D721Med (cell line): ENCODE measurements at places on chromosomes 3 and 15.
A peak's percentile ranks its signal among the peaks of the same experiment; 100 is the strongest.

GRCh38 chr15:67101911-67102598 is 36.7 kb downstream of the SMAD3 start:
- no peak for DNase-seq

GRCh38 chr15:96366526-96366877 is 36.0 kb downstream of the NR2F2 start:
- no peak for DNase-seq

DNA sequence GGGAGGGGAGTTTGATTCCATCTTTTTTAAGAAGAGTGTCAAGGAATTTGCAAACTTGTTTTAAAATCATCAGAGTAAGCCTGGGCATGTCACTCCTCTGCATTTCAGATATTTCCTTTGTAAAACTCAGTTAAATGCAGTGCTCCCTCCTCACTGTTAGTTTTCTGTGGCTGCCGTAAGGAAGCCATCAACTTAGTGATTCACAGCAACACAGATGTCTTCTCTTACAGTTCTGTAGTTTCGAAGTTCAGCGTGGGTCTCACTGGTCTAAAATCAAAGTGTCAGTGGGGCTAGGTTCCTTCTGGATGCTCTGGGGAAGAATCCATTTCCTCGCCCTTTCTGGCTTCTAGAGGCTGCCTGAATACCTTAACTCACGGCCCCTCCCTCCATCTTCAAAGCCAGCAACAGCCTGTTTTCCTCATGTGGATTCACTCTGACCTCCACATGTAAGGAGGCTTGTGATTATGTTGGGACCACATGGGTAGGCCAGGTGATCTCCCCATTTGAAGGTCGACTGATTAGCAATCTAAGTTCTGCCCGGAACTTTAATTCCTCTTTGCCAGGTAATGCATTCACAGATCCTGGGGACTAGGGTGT is 12.4 kb downstream of the ISG20 start:
- no peak for DNase-seq

DNA sequence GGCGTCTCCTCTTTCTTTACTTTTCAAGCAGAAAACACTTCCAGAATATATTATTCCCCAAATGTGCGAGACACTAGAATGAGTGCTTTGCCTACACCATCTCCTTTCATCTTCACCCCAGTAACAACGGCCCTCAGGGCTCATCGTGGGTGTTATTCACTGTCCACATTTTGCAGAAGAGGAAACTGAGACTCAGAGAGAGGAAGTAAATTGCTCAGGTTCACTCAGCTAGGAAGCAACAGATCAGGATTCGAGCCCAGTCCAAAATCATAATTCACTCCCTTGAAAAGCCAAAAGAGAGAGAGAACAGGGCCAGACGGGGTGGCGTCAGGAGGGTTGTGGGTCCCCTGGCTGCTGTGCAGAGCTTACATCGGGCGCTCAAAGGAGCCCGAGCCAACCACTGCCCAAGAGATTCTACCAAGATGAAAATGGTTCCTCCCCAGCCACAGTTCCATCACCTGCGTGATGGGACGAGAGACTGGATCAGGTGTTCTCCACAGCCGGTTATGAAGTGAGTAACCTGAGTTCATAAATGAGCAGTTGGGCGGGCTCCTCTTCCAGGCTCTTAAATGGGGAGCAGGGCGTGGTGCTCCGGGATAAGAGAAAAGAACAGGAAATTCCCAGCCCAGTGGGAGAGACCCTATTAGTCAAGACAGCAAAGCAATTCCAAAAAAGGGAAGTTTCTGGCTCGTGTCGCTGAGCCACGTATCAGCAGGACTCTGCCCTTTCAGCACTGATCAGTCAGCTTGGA is 48.6 kb upstream of the FLNB start:
- no peak for DNase-seq

DNA sequence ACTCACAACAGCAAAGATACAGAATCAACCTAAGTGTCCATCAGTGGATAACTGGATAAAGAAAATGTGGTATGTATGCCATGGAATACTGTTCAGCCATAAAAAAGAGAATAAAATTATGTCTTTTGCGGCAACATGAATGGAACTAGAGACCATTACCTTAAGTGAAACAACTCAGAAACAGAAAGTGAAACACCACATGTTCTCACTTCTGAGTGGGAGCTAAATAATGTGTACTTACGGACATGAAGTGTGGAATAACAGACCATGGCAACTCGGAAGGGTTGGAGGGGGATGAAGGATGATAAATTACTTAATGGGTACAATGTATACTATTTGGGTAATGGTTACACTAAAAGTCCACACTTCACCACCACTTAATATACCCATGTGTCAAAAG is 600.6 kb downstream of the MAGI1 start:
- DNase-seq = no peak

- DNase-seq = no peak
These were observed 94.2 kb upstream of the ACP3 start for GRCh38 chr3:132222868-132223538.

- no peak for DNase-seq
These were observed 11.3 kb upstream of the KAT2B start for GRCh38 chr3:20028905-20029331.

DNA sequence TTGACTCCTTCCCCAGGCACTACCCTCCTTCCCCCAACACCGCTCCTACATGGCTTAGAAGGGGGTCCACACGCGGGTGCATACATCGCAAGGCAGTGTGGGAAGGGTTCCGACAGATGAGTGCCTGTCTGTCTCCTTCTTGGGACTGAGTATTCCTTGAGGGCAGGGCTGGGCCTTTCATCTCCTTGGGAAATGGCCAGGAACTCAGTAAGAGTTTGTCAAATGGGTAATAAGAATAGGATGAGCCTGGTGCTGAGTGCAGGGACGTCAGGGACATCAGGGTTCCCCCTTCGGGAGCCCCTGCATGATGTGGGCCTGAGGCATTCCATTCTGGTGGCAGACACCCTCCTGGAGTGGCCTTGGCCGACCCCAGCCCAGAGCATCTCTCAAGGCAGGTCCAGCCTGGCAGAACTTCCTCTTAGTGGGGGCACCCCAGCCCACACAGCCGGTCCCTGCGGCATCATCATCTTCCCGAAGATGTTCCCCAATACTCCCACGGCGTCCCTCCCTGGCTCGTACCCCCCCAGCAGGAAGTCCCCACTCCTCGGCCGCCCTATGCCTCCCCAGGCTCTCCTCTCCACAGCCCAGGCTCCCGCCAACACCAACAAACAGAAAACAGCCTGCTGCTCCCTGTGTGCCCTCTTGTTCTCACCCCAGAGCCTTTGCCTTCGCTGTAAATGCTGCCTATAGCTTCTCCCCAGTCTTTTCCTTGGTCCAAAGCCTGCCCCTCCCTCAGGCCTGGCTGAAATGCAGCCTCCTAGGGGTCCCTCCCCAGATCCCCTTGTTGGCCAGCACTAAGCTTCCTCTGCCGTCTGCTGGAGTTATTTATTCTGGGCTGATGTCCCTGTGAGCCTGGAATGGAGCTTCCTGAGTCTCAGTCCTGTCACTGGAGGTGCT is 67.5 kb upstream of the LCTL start:
- no peak for DNase-seq

DNA sequence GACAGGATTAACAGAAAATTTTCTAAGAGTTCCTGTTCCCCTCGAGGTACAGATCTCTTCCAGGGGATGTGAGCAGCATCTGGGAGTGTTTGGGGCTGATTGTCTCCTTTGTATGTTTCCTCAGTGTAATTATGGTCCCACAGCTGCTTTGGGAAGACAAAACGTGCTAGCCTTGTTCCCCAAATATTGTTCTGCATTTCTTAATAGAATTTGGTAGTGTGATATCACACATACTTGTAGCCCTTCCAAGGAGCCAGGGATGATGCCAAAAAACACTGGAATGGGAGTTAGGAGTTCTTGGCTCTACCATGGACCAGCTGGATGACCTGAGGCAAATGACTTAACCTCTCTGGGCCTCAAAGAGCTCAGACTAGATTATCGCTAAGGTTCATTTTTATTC is 19.0 kb upstream of the AGBL1 start:
- no peak for DNase-seq

GRCh38 chr3:132443421-132443820 is 26.1 kb downstream of the DNAJC13 start:
- no peak for DNase-seq

DNA sequence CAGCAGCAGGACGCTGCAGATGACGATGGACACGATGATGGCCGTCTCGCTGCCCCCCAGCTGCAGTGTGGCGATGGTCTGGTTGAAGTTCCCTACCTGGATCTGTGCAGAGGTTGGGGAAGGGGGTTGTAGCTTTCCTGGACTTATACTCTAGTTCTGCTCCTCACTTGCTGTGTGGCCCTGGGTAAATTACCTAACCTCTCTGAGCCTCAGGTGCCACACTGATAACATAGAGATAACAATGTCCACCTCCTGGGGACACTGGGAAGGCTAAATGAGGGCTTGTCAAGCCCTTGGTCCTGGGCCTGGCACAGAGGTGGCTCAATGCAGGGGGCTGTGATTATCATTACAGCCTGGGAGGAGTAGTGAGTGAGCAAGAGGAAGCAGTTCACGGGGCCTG is 26.9 kb downstream of the H1-8 start:
- DNase-seq = no peak

GRCh38 chr3:20073683-20074082 is 33.4 kb downstream of the KAT2B start:
- peak; percentile 27 for DNase-seq

DNA sequence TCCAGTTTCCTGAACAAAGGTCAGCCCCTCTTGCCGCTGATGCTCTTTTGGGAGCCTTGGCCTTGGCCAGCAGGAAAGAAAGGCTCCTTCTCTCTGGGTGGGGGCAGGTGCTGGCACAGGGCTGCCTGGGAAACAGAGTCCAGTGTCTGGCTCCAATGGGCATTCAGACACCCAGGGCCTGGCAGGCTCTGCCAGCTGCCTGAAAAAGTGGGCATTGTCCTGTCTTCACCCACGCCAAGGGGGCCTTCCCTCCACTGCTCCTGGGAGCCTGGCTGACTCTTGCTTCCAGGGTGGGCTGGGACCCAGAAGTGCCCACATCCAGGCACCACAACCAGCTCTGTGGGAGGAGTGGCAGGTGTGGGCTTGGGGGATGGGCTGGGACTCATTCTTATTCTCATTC is 62.7 kb downstream of the RHCG start:
- DNase-seq = no peak

DNA sequence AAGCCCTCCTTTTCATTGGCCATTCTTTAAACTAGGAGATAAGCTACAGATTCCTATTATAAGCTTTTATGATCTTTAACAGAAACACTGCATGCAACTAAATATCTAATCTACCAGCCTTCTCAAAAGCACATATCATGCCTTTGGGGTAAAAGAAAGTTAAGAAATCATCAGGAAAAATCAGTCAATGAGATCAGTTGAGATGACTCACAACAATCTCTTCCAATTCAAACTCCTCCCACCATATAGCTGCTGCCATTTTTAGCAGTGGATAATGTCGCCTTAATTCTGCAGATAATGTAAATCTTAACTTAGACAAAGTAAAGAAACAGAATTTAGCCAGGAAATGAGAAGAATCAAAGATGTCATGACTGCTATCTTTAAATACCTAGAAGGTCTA is 135.2 kb upstream of the BCL6 start:
- DNase-seq = no peak

DNA sequence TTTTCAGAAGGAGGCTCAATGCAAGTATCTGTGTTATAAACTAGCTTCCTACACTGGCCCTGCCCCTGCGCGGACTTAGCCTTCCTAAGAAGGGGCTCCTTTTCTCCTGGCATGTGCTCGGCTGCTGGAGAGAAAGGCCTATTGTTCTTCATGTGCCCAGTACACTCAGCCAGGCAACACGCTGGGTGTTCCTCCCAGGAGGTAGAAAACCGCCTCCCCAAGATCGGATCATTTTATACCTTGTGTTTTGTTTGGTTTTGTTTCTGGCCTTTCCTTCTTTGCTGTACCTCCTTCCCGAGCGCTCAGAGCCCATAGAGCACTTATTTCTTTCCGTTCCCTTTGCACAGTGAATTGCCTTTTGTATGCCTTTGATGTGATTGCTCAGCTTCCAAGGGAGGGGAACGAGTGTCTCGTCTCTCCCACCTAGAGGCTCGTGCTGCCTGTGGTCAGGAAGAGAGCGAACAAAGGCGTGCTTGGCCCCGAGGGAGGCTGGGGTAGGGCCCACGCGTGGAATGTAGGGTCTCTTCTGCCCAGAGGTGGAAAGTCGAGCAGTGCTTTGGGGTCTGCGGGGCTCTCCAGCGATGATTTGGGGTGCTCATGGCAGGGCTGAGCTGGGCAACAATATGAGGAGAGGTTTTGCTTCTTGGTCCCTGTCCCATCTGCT is 30.0 kb downstream of the CCNL1 start:
- DNase-seq = no peak

DNA sequence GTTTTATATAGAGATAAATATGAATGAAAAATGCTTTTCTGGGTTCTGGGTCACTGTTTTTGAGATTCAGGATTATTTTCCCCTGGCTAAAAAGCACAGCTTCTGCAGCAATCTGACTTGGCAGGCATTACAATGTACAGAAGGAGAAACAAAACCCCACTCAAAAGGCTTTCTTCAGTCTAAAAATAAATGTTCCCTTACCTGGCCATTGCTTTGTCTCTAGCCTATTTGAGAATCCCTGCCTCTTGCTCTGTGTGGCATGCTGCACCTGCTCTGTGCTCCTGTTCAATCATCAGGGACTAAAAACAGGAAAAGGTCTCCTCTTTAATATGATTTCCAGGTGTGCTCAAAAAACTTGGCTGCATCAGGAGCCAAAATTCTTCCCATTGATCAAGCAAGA is 187.4 kb upstream of the STAC start:
- no peak for DNase-seq

DNA sequence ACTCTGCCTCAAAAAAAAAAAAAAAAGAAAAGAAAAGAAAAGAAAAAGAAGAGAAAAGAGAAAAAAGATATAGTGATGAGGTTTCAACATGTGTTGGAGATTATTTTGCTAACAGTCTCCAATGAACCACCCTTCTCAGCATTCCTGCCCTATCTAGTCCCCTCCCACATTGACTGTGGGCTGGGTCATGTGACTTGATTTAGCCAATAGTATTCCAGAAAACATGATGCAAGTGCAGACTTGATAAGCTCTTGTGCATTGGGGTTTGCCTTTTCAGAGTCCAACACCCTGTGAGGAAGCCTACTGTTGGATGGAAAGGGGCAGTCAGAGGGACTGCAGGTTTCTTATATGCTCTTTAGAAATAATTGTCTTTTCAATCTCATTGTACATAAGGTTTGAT is 37.8 kb upstream of the MED12L start:
- DNase-seq = no peak

GRCh38 chr3:172782235-172782634 is 31.7 kb downstream of the ECT2 start:
- no peak for DNase-seq

- DNase-seq = no peak
These were observed 48.7 kb downstream of the FBN1 start for GRCh38 chr15:48596841-48597240.

DNA sequence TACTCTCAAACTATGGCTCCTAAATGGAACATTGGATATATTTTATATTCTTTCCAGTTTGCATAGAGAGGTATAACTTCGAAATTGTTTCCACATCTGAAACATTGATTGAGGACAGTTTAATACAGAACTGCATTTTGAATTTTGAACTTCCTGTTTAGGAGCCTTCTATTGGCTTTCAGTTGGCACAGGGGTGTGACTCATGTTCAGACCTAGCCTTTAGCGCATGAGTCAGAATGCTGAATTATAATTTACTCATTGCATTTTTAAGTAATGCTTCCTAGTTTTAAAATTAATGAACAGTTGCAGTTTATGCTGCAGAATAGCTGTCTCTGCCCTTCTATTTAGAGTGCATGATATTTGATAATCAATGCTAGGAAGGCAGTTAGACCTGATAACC is 751.7 kb downstream of the CADM2 start:
- DNase-seq = no peak
